ENCODE measurements at places on chromosomes 7 and 10.

DNA sequence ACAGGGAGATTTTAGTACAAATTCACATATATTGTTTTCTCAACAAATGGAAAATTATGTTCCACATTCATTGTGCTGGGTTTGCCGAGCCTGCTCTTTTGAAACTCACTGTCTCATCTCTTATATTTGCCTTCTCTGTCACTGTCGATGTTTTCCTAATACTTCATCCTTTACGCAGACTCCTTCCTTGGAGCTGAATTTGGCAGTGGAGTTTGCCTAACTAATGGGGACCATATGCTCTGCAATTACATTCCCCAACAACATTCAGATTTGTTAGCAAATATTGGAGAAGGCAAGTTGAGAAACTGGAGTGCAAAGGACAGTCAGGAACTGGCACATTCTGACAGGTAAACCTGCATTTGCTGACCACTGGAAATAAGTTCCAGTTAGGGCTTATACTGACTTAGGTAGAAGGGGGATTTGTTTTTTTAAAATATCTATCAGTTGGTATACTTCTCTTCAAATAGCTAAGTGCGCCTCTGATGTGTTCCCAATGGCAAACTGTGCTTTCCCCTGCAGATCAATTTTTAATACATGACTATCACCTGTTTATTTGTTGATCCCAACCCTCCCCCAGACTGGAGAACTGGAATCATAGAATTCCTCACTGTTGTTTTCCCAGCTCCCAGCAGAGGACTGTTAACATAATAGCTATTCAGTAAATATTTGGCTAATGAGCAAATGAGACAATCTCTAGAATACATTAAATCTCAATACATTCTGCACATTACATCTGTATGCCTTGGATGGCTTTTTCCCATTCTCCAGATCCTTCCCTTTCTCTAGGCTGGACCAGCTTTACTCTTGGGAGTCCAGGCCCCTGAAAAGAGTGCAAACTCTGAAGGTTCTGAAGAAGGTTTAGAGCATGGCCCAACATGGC lies 769.3 kb downstream of the KCNMA1 start:
- DNase-seq: no peak

GRCh38 chr7:46321556-46322205 lies 400.6 kb upstream of the IGFBP3 start:
- no peak for DNase-seq

DNA sequence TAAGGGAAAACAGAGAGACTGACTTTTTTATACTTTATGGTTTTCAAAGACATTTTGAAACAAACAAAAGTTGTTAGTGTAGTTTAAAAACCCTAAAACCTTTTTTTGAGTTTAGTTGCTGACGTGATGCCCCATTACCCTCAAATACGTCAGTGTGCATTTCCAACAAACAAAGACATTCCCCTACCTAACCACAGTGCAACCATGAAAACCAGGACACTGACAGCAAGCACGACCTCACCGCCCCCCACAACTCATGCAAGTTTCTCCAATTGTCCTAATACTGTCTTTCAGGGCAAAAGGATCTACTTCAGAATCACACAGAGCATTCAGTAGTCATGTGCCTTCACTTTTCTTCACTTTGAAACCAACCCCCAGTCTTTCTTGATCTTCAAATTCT lies 75.0 kb downstream of the WNT2 start:
- DNase-seq: no peak

DNA sequence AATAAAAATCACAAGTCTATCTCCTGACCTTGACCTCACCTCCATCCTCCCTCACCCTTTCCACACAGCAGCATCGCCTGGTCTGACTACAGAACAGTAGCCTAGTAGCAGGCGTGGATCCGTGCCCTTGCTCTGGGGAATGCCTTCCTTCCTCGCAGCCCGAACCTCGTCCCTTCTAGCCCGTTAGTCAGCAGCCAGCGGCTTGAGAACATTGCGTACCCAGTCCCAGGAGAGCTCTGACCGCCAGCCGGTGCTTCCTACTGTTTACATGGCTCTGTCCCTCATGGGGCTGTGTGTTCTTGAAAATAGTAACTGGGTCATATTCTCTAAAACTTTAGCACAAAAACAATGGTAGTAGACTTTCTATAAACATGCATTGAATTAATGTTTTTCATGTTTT lies 682.7 kb upstream of the IGFBP3 start:
- DNase-seq: no peak

DNA sequence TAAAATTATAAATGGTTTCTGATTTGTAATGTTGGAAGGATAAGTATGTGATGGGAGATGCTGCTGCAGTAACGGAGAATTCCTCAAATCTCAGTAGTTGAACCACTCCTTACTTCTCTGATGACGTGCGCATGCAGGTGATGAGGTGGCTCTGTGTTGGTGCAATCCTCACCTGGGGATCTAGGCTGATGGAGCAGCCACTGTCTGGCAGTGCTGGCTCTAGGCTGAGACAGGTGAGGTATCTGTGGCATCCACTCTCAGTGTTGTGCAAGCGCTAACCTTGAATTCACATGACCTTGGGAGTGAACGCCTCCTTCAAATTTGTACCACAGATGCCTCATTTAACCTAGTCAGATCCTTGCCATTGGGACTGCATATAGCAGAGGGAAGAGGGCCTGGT lies 35.0 kb downstream of the LHFPL3 start:
- no peak for DNase-seq

DNA sequence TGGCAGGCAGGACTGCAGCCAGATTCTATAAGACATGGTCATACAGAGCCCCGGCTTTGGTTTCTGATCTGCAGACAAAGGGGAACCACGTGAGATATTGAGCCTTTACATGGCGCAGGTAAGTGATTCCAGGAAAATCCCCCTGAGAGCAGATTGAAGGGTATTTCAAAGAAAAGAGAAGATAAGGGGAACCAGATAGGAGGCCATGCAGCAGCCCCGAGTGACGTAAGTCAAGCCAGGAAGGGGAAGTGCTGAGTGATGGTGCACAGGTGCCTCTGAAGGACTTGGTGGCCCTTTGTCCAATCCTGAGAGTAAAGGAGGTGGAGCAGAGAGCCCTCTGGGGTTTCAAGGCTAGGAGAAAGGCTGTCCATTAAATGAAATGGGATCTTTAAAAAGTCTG lies 329.0 kb downstream of the ACTR3B start:
- no peak for DNase-seq

DNA sequence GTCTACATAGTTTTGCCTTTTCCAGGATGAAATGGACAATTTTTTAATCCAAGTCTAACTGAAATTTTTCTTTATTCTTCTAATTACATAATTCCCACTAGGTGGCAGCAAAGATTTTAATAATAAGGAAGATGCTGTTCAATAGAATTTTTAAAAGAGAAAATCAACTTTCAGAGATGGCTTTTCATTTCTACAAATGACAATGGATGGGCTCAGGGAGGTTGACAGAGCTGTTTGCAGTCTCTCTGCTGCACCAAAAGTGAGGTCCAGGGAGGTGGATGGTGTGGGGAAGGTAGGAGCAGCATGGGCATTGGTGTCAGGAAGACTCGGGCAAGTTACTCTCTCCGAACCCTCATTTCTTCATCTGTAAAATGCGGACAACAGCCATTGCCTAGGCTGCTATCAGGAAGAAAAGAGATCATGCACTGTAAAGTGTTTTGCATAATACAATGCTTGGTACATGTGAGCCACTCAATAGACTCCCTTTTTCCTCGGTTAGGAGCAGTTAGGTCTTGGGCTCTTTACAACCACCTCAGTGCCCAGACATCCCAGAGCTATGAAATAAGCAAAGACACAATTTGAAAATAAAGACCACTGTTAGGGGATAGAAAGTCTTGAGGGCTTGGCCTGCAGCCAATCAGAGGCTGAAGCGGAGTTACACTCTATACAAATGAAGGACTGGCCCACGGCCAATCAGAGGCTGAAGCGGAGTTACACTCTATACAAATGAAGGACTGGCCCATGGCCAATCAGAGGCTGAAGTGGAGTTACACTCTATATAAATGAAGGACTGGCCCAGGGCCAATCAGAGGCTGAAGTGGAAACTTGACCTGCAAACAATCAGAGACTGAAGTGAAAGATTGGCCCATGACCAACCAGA lies 107.1 kb downstream of the ABLIM1 start:
- no peak for DNase-seq

- no peak for DNase-seq
These were observed 8.5 kb upstream of the PAX2 start for GRCh38 chr10:100736809-100737354.

DNA sequence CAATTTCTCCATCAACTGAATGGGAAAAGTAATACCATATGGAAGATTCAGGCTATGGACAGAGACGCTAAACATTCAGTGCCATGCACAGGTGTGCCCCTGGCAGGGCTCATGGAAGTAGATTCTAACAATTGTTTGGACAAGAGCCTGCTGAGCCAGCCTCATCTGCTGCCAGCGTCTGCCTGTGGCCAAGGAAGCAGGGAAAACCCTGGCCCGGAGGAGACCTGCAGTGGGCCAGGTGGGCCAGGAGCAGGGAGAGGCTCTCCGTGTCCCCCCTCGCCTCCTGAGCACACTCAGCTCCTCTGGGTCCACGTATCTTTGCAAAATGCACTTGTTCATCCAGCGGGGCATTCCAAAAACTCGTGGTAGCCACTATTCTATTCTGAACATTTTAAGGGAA lies 130.1 kb downstream of the TCERG1L start:
- no peak for DNase-seq

GRCh38 chr10:123687758-123688157 lies 21.6 kb downstream of the GPR26 start:
- DNase-seq: no peak

GRCh38 chr7:112302566-112302965 lies 96.1 kb downstream of the ZNF277 start:
- no peak for DNase-seq

GRCh38 chr7:67105377-67105776 lies 108.7 kb downstream of the TYW1 start:
- DNase-seq: no peak

GRCh38 chr10:44856696-44857095 lies 54.4 kb upstream of the TMEM72 start:
- no peak for DNase-seq

GRCh38 chr10:71395621-71396020 lies 1.1 kb upstream of the CDH23 start:
- no peak for DNase-seq

DNA sequence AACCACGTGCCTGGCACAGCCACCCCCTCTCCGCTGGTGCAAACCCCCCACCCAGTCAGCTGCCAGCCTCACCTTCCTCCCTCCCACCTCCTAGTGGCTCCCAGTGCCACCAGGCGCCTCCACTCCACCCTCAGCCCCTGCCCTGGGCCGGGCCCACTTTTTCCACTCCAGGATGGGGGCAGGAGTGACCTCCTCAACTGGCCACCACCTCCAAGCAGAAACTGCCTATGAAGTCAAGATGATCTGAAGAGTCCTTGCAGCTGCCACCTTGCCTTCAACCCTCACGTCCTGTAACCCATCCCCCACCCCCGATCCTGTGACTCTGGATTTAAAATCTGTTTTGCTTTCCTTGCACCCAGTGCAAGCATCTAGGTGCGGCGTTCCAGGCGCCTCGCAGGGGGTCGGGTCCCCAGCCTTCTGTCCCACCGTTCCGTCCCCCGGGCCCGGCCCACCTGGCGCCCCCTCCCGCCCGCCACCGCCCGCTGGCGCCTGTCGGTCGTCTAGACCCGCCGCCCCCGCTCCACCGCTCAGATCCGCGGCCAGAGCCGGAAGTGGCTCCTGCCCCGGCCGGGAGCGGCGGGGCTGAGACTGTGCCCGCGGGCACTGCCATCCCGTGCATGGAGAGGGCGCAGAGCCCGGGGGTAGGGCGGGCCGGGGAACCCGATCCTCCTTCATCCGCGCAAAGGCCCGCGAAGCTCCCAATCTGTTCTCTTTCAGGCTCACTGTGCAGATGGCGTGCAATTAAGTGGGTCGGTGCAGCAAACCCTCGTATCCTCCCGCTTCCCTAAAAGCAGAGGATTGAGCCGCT lies 51.2 kb upstream of the GTF2I start:
- peak; percentile 1 for DNase-seq

DNA sequence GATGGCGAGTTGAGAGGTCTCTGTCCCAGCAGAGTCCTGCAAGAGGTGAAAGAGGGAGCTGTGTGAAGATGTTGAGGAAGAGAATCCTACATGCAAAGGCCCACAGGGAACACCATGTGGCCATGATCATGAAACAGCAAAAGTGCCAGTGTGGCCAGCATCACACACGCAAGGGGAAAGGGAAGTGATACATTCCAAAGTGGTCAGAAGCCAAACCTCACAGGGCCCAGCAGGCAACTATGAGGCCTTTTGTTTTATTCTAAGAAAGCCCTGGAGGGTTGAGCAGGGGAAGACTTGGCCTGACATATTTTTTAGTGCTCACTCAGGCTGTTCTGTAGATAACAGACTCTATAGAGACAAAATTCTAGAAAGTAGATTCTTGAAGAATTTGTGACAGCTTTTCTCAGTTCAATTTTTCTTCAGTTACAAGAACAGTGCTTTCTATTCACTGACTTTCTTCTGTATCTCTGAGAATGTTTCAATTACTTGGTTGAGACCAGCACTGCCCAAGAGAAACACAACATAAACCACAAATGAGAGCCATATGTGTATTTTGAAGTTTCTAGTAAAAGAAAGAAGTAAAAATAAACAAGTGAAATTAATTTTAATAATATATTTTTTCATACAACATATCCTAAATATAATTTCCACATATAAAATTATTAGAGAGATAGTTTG lies 82.3 kb downstream of the HTR7 start:
- no peak for DNase-seq

- DNase-seq: no peak
These were observed 12.6 kb downstream of the MICALL2 start for GRCh38 chr7:1446620-1447032.

DNA sequence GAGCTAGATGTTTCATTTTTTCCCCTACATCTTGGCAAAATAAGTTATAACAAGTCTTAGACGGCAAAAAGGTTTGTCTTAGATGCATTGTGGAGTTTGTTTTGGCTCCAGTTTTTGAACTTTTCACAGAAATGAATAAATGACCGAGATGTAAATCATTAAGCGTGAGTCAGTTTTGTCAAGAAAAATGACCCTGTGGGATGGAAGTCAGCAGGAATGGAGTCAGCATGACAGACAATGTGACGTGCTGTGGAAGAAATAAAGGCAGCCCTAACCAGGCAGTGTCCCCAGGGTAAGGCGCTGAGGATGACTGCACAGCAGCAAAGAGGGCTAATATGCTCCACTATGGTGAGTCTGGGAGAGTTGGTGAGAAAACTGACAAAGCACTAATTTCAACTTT lies 163.2 kb downstream of the NOC3L start:
- no peak for DNase-seq
